ENCODE measurements at places on chromosomes 2 and 18.
A peak's percentile ranks its signal among the peaks of the same experiment; 100 is the strongest.

DNA sequence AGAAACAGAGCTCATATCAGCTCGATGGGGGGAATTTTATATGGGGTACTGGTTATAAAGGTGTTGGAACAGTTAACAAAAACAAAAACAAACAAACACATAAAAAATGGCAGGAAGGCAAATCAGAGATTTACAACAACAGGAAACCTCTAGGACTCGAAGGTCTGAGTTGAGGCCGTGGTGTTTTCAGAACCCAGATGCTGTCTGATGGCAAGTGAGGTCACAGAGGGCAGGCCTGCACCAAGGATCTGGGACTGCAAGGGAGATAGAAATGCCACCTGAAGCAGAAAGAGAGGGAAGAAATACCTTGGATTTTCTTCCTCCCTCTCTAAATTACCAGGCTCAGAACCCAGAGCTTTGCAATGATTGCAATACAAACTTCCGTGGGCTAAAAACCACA is 429.5 kb downstream of the ZNF521 start:
- DNase-seq = no peak

DNA sequence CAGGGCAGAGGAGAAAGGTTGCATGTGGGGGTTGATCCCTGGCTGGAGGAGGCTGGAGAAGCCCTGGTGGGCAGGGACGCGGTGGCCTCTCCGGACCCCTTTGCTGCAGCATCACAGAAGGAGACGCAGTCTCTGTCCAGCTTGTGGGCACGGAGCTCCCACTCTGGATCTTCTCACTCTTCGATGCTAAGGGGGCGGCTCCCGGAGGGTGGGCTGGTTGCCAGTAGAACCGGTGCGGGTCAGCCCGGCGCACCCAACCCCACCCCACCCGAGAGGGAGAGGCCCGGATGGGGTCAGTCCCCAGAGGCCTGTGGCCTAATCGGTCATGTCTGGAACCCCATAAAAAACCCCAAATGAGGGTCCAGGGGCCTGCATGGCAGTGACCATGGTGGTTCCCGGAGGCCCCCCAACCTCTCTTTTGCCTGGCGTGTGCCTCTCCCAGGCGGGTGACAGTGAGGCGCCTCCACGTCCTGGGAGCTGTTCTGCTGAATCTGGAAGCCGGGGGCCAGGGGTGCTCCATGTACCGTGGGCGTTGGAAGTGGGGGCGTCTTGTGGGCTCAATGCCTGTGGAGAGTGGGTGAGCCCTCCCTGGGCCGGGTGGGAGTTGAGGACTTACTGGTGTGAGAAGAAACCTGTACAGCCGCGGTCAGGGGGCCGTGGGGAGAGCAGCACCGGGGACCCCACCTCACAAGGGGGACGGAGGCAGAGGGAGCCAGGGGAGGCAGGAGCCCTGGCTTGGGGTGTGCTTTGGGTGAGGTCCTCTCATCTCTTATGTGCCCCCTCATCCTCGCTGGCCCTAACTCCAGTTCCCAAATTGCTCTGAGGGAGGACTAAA is 79.6 kb downstream of the RTP5 start:
- no peak for DNase-seq

GRCh38 chr2:206084439-206084869 is 1.5 kb downstream of the INO80D start:
- peak; percentile 18 for DNase-seq

DNA sequence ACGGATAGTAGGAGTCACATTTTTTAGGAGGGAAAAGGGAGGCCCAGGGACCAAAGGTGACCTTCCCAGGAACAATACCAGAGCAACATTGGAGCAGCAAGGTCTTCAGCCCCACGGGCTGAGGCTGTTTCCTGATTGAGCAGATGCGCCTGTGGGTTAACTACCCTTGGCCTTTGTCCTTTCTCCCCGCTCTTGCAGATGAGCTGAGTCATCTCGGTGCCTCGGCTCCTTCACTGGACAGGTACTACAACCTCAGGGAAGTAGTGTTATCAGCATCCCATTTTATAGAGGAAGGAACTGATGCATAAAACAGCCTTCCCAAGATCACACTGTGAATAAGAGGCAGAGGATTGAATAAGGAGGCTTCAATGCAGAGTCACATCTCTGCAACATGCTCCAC is 43.5 kb downstream of the DHRS9 start:
- DNase-seq = no peak

- peak; percentile 36 for DNase-seq
These were observed 868 bp downstream of the HSBP1L1 start for GRCh38 chr18:79965119-79965902.
